A549 treated with RU486 at 1 μM for 4 hours (cell line): ENCODE measurements at places on chromosomes 11 and 22. TPM values are rescaled to one million over a fixed set of nuclear protein-coding genes. Genes with fewer than 3 reads are reported as not detected.

Gene SLC22A6
- not detected in 5 replicates for total RNA-seq

Gene ISX
- not detected in 5 replicates for total RNA-seq

Gene STK33
- 2.5 to 5.6 TPM (median 3.5 TPM) in 5 replicates for total RNA-seq

Gene SEPTIN3
- total RNA-seq = 0.80 to 1.3 TPM (median 1.2 TPM) in 5 replicates

Gene POGLUT3
- 9.1 to 12.7 TPM (median 12.3 TPM) in 5 replicates for total RNA-seq

Gene CHRM1
- total RNA-seq = 0.05 TPM in 1 of 5 replicates, not detected in the others

Gene ZNF215
- total RNA-seq = 1.1 to 1.5 TPM (median 1.2 TPM) in 5 replicates

Gene GVQW3
- 0.43 to 1.6 TPM (median 0.87 TPM) in 5 replicates for total RNA-seq

Gene CFAP300
- total RNA-seq = 4.9 to 7.1 TPM (median 6.6 TPM) in 5 replicates

Gene OR5D14
- total RNA-seq = not detected in 5 replicates

Gene PRG3
- not detected in 5 replicates for total RNA-seq

Gene WNT11
- 1.1 to 1.6 TPM (median 1.1 TPM) in 5 replicates for total RNA-seq

Gene OR52N4
- not detected in 5 replicates for total RNA-seq

Gene RASL10A
- total RNA-seq = 0.16 to 0.35 TPM (median 0.16 TPM) in 3 of 5 replicates, not detected in the others

Gene OR5AK2
- not detected in 5 replicates for total RNA-seq

Gene ADAMTS8
- total RNA-seq = 0.37 to 0.49 TPM (median 0.42 TPM) in 5 replicates

Gene RIMBP3B
- 0.30 to 0.67 TPM (median 0.46 TPM) in 5 replicates for total RNA-seq
